Muscle of arm (tissue), 14 donors: ENCODE measurements at places on chromosomes 7 and 10. TPM values are rescaled to one million over a fixed set of nuclear protein-coding genes. Genes with fewer than 3 reads are reported as not detected.
A peak's percentile ranks its signal among the peaks of the same experiment; 100 is the strongest.

- DNase-seq: no peak
Measured at GRCh38 chr7:155255621-155256020, 42.1 kb upstream of the INSIG1 start.

CHCHD1 gene
- polyA plus RNA-seq: 29.8 TPM

ZNF488 gene
- polyA plus RNA-seq: 4.4 TPM

- DNase-seq: peak; percentile 35
Measured at GRCh38 chr10:131901181-131901829, 497 bp downstream of the PPP2R2D start.

DNA sequence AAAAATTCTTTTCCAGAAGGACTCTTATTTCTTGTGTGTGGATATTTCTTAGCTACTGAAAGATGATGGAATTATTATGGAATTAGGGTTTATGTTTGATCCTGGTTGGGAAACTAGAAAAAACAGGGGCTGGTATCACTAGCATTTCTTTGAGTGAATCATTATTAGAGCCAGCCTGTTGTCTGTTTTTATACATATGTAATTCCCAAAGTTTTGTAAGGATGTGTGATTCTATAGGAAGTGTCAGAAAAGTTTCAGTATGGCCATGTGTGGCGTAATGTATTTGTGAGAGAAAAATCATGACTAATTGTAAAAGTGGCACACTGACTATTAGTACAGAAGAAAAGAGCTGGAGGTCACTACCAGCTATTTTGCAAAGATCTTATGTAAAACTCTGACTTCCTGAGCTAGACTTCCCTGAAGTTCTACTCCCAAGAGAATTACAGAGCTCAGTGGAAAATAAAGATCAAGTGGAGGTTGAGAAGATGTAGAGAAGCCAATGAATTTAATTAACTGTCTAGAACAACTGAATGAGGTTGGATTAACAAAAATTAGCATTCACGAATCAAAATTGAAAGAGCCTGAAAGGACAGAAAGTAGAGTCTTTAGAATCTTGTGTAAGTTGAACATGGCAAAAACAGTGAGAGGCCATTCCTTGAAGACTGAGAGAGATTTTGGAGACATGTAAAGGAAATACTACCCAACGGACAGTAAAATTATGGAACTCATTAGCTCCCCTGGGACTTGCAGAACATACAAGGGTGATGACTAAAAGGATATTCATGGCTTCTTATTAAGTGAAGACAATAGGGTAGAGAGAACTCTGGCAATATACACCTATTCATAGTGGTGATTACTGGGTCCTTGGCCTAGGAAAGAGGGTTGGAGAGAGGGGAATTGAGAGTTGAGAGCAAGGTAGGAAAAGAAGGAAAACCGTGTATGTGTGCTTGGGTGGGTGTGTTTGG lies 12.5 kb downstream of the ZNF365 start:
- DNase-seq: no peak

ABCC2 gene
- polyA plus RNA-seq: not detected

- DNase-seq: no peak
Measured at GRCh38 chr10:89888321-89889070, 187.1 kb downstream of the KIF20B start.

CLRN3 gene
- polyA plus RNA-seq: not detected

DNA sequence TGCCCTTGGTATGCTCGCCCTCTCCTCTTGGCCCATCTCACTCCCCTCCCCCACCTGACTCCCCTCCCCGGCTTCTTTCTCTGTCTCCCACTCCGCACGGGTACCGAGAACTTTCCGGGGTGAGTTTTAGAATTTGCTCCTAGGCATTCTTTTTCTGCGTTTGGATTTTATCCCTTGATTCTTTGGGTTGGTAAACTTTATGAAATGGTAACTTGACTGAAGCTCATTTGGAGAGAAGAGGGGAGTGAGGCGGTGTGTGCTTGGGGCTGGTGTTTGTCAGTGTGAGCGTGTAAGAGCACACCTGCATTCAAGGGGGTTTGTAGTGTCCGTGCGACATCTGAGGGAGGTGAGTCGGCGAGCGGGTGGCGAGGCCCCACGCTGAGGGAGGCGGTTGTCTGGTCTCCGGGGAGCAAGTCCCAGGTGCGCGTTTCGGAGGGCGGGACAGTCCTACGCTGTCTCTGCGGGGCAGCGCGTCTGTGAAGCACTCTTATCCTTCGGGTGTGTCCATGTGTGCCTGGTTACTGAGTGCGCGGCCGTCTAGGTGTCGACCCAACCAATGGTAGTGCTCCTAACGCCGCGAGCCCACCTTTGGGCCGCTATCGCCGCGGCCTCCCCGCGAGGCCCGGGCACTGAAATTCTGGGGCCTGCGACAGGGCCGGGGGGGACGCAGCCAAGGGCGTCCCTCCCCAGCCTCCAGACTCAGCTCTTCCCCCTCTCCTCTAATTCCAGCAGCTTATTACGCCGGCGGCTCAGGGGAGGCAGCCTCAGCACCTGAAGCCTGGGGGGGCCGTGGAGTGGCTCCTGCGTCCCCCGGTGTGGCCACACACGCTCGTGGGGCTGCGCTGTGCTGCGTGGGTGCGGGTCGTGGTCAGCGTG lies 2.6 kb upstream of the ZNF503 start:
- no peak for DNase-seq

GSDME gene
- polyA plus RNA-seq: 8.5 TPM

LRRC17 gene
- polyA plus RNA-seq: 67.2 TPM

- DNase-seq: no peak
Measured at GRCh38 chr10:110815354-110816004, 56.2 kb upstream of the PDCD4 start.

GRCh38 chr7:4610768-4611467 lies 71.2 kb upstream of the FOXK1 start:
- DNase-seq: peak; percentile 63

- no peak for DNase-seq
Measured at GRCh38 chr10:60170250-60170649, 219.4 kb downstream of the ANK3 start.

DNA sequence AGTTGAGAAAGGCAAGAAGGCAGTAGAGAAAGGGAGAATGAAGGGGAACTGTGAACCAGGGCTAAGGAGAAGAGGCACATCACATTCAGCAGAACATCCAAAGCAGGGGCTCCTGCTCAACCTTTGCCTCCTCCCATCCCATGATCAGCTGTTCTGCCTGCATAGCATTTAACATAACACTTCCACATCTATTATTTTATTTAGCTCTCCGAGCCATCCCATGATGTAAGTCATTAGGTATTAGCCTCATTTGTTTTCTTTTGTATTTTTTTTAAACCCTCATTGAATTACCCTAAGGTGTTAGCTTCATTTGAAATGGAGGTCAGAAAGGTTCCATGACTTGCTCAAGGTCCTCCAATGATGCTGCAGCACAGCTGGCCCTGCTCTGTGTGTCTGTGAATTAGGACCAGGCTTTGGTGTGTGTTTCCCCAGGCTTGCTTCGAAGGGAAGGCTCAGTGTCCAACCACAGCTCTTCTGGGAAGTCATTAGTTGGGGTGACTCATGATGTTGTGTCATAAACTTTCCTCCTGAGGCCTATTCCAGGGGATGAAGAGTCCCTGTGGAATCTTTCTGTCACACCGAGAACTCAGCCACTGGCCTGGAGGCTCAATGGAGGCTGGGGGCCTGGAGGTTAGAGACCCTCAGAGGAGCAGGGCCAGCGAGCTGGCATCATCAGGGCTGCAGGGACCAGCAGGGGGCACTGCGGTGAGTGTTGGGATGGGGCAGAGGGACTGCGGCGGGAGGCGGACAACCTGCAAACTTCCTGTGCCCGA lies 16.5 kb downstream of the NPFFR1 start:
- DNase-seq: no peak

DNA sequence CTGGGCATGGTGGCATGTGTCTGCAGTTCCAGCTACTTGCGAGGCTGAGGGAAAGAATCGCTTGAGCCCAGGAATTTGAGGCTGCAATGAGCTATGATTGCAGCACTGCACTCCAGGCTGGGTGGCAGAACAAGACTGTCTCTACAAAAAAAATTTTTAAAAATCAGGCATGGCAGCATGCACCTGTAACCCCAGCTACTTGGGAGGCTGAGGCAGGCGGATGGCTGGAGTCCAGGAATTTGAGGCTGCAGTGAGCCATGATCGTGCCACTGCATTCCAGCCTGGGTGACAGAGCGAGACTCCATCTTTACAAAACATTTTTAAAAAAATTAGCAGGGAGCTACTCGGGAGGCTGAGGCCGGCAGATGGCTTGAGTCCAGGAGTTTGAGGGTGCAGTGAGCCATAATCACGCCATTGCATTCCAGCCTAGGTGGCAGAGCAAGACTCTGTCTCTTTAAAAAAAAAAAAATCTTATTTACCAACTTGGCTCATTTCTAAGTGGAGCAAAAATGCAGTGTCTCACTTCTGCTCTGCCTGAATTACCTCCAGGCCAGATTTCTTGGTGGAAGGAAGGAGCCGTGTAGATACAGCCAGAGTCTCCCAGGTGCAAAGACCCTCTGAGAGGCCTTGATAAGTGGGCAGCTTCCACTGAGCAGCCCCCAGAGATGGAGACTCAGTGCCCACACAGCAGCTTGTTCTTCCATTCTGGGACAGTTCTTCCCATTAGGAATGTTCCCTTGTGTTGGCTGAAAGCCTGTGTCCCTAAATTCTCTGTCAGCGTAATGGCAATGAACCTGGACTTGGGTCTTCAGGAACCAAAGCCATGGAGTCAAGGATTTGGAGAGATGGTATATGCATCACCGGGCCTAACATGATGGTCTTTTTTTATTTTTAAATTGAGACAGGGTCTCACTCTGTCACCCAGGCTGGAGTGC lies 30.0 kb downstream of the GTF2IRD1 start:
- no peak for DNase-seq

DNA sequence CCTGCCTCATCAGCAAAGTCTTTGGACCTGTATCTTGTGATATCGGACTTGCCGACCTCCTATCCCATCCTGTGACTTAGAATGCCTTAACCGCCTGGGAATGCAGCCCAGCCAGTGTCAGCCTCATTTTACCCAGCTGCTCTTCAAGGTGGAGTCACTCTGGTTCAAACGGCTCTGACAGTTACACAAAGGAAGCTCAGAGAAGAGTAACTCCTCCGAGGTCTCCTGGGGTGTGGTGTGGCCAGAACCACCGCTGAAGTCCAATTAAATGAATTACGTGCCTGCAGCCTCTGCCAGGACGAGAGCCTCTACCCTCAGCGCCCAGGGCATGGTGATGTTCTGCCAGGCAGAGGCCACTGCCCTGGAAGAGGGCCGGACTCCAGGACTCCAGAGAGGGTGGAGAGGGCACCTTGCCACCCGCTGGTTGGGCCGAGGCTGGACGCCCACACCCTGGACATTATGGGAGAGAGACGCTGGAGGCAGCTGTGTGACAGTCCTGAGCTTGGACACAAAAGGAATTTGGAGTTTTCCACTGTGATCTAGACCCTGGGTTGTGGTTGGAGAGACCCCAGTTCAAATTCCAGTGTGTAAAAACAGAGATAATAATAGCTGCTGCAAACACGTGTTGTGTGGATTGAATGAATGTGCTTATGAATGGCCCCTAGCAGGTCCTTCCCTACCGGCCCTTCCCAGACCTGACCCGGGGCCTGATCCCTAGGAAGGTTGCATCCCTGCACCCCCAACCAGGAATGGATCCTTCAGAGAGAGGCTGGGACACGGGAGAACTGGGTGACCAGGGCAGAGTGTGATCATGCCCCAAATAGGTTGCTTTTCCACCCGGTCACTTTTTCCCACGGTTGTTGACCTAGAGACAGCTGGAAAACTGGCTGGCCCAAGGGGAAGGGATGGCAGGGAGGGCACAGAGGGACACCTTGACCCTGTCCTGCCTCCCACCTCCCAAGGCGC lies 37.8 kb upstream of the FZD9 start:
- DNase-seq: no peak

PRLHR gene
- not detected for polyA plus RNA-seq

GRCh38 chr7:100568896-100569844 lies 4.5 kb downstream of the SAP25 start:
- DNase-seq: peak; percentile 33

PDZD7 gene
- 2.3 TPM for polyA plus RNA-seq

GRCh38 chr10:130491693-130492050 lies 355.5 kb downstream of the GLRX3 start:
- no peak for DNase-seq

DNA sequence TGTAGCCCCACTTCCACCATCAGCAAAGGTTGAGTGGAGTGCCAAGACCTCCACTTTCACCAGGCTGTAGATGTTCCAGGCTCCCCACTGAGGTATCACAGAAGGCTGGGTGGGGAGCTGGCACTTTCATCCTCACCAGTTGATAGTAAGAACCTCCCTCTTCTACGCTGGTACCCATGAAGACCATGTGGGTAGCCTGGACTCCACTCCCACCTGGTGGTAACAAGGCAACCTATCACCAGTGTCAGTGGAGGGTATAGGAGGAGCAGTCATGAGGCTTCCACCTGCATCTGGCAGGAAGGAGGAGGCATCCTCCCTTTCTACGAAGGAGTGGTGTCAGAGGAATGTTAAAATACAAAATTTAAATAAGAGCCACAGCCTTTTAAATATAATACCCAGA lies 4.4 kb downstream of the SMIM30 start:
- DNase-seq: no peak

DNA sequence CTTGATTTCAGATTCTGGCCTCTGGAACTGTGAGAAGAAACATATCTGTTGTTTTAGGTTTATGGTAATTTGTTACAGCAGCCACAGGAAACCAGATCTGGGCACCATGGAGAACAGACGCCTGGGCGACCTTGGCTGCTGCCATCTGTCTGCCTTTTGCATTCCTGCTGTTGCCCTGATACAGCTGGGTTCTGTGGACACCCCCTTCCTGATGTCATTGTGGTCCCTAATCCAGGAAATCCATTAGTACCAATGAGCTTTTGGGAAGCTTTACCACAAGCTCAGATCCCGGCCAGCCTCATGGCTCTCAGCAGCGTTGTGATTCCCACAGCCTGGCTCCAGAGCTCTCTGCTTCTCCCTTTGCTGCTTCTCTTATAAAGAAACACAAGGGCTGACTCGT lies 174.2 kb upstream of the NPS start:
- no peak for DNase-seq

GRCh38 chr7:68206946-68207485 lies 1210.4 kb downstream of the TYW1 start:
- no peak for DNase-seq

DNA sequence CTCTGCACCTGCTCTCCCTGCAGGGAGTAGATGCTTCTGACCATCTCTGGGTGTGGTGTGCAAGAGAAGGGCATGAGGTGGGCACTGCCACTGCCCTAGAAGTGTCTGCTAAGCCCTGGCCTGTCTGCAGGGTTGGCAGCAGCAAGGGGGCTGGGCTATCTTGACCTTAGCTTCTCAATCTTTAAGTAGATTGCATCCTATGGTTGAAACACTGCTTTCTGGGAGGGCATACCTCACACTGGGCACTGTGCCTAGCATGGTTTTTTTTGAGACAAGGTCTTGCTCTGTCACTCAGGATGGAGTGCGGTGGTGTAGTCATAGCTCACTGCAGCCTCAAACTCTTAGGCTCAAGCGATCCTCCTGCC lies 54.9 kb downstream of the CLIP2 start:
- no peak for DNase-seq

INA gene
- 0.10 TPM for polyA plus RNA-seq

GRCh38 chr10:14822879-14823755 lies 14.7 kb downstream of the CDNF start:
- peak; percentile 35 for DNase-seq

BMPR1A gene
- polyA plus RNA-seq: 47.3 TPM
